SK-N-SH treated with all-trans-retinoic acid at 6 μM for 48 hours (cell line): ENCODE measurements at places on chromosomes 7 and 10.

- ATAC-seq, result peak; percentile 39; the same call in 2 of the 3 replicates
Observed at GRCh38 chr7:73985737-73986141, 42.2 kb upstream of the ELN start.

DNA sequence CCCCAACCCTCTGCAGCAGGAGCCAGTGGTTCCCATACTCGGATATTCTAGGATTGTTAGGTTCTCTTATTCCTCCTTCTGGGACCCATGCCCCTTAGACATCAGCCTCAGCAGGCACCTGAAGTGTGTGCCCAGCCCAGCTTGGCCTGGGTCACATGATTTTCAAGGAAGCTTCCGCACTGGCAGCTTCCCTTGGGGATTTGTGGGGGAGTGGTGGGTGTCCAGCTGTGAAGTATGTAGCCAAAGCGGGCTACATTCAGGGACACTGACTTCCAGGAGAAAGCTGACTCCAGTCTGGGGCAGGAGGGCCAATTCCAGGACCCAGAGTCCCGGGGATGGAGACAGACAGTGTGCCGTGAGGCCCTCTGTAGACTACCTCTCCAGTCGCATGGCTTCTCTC is 1.3 kb downstream of the LDB1 start:
- no peak for ATAC-seq

DNA sequence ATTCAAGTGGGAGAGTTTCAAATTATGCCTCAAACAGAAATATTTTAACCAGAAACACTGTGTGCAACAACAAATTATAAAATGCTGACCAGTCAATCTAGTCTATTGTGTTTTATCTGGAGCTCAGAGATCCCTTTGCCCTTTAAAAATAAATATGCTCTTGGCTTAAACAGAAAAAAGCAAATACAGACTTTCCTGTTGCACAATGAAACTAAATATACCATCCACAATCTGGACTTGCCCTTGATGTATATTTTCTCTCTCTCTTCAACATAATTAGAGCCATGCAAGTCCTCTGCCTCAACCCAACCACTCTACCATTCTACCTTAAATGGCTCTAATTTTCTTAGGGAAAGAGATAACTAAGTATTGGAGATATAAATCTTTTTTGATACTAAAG is 34.9 kb downstream of the ASAH2 start:
- no peak for ATAC-seq

DNA sequence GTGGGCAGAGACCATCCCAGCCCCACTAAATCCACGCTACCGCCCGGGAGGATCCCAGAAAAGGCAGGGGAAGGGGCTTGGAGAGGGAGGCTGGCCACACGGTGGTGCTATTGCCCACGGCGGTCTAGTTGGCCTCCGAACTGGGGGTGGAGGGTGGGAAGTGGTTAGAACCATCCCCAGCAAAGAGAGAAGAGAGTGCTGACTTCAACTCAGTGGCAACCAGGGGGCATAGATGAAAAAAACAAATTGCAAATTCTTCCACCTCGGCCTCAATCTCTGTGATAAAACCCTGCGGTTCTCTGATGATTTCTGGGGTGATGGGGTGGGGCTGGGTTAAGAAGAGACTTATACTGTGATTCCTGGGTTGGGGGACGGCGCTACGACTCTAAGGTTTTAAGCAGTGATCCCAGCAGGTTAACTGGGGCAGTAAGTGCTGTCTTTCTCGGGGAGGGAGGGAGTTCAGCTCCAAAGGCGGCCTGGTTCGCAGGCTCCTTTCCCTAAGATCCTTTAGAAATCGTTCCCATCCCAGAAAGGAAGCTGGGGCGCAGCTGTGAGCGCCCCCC is 154.5 kb upstream of the LYZL2 start:
- ATAC-seq, result peak; percentile 86

- no peak for ATAC-seq
Observed at GRCh38 chr10:122455376-122456079, 1.1 kb downstream of the ARMS2 start.
